ENCODE measurements at places on chromosomes 3 and 15.

DNA sequence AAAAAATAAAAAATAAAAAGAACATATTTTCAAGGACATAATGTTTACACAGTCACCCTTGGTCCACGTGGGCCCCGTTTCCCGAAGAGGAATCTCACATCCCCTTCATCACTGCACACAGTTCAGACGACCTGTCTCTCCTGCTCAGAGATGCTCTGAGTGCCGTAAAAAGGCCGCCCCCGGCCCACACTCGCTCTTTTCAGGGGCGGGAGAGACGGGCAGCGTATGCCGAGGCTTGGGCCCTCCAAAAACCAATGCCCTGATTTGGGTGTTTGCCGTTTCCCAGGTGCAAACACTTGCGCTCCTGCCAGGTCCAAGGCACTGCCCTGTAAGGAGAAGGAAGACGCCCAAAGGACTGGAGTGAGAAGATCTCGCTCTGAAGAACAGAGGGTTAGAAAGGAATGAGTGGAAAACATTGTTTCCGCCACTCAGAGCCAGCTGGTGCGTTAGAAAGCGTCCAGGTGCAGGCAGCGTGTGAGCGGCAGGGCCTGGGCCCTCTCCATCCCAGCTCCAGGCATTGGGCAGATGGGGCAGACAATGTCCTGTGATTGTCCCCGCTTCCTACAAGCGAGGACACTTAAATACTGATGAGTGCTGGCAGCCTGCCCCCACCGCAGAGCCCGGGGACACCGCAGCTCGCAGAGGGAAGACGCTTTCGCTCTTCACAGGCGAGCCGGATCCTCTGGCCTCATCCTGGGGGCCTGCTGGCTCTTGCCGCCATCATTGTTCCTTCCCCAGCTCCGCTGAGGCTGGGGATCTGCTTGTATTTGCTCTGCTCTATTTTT lies 53.2 kb downstream of the NIPA2 start:
- DNase-seq, result no peak

DNA sequence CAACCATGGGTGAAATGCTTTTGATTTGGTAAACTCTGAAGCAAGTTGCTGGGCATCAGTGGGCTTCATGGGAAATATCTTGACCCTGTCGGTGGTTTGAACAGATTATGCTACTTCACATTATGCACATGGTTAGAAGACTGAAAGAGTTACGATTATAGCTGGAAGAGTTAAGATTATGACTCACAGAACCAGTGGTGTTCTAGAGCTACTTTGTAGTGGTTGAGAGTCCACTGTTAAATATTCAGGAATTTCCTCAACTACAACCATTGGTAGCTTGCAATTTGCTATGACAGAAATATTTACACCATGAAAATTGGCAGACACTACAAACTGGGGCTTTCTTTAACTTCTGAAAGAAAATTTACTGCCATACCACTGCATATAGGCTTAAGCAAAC lies 99.3 kb downstream of the GADL1 start:
- DNase-seq, result no peak

DNA sequence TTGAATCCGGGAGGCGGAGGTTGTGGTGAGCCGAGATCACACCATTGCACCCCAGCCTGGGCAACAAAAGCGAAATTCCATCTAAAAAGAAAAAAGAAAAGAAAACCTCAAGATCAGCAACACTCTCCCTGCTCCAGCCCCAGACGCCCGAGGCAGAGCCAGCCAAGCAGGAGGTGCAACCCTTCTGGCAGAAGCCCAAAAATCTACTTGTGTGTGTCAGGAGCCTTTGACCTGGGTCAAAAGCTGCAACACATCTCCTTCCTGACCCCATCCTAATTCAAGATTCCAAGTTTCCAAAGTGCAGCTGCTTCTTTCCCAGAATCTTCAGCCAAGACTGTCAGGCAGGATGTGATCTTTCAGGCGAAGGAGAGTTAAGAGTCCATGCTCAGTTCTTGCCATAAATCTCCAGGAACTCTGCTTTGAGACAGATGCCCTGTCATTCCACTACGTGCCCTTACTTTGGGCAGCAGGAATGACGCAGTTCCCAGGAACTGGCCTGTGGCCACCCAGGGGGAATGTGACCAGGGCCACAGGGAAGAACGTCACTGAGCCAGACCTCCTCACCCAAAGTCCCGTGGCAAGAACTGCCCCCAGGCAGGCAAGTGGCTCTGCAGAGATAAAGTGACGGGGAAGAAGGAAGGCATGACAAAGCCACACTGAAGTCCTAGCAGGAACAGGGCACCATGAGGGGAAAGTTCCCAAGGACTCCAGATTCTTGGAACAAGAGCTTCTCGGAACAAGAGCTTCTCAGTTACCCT lies 39.4 kb downstream of the SH3BP5 start:
- no peak for DNase-seq

- no peak for DNase-seq
Measured at GRCh38 chr15:88077296-88078020, 179.1 kb downstream of the NTRK3 start.

DNA sequence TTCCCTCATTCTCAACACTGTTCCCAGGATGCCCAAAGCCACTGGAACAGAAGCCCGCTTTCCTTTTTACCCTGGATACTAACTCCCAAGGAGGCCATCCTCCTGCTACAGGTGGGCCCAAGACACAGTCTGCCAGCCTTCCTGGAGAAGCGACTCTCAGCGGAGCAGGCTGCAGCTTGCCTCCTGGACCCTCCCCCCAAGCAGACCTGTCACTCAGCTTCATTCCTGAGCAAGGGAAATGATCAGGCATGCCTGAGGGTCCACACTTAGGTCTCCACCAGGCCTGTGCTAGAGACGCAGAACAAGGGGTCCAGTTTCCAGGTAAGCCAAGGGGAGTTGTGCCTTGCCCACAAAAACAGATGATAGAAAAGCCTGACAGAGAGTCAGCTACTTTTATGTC lies 62.8 kb downstream of the SLCO2A1 start:
- no peak for DNase-seq
